Activated CD8-positive, alpha-beta T cell treated with anti-CD3 and anti-CD28 coated beads for 36 hours (primary cell): ENCODE measurements at places on chromosomes 7 and 10. TPM values are rescaled to one million over a fixed set of nuclear protein-coding genes. Genes with fewer than 3 reads are reported as not detected.

- H3K27me3 ChIP-seq, result peaks cover 6% of the 10 kb centered on the region
- H3K36me3 ChIP-seq, result no peaks in the 10 kb centered on the region
- H3K4me3 ChIP-seq, result no peak overlapping the region
- H3K27ac ChIP-seq, result no peak overlapping the region
- DNase-seq, result no peak
- no peaks in the 10 kb centered on the region for H3K4me1 ChIP-seq
These were observed 119.0 kb upstream of the EEPD1 start for GRCh38 chr7:36034020-36034419.

The GUSB gene
- 42.0 TPM for total RNA-seq

The C7orf57 gene
- total RNA-seq, result 0.83 TPM

The LLCFC1 gene
- not detected for total RNA-seq

GRCh38 chr7:110786328-110786965 lies 304.5 kb upstream of the LRRN3 start:
- no peaks in the 10 kb centered on the region for H3K27me3 ChIP-seq
- H3K4me3 ChIP-seq, result no peak overlapping the region
- no peak for DNase-seq
- H3K27ac ChIP-seq, result no peak overlapping the region

DNA sequence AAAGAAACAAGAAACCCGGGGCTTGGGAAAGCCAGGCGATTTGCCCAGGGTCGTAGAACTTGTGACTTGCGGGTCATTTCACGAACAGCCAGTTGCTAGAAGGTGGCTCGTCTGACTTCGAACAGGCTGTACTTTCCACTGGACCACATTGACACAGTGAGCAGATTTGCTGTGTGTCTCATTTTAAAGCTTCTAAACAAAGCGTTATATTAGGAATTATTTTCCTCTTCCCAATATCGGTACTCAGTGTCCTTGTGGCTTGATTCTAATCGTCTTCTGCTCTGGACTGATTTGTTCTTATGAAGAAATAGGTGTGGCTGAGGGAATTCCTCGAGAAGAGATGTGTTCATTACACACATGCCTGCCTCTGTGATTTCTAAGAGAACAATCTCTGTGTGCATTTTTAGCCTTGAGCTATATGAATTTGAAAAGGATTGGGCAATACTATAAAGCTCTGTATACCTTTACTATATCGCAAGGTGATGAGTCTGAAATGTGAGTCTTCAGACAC lies 150.0 kb upstream of the PRR15 start:
- DNase-seq, result no peak
- H3K27me3 ChIP-seq, result no peaks in the 10 kb centered on the region
- no peak overlapping the region for H3K4me3 ChIP-seq
- no peaks in the 10 kb centered on the region for H3K4me1 ChIP-seq
- H3K27ac ChIP-seq, result no peak overlapping the region

The CPSF4 gene
- total RNA-seq, result 64.6 TPM

The RTKN2 gene
- total RNA-seq, result 1.4 TPM

The ZP3 gene
- 12.2 TPM for total RNA-seq

- H3K27me3 ChIP-seq, result no peaks in the 10 kb centered on the region
- H3K36me3 ChIP-seq, result peaks cover 16% of the 10 kb centered on the region
- peak; percentile 0 for DNase-seq
- peaks cover 30% of the 10 kb centered on the region for H3K4me1 ChIP-seq
- no peak overlapping the region for H3K4me3 ChIP-seq
- no peak overlapping the region for H3K27ac ChIP-seq
These were observed 41.3 kb downstream of the AMZ1 start for GRCh38 chr7:2729031-2729892.

The PCBD1 gene
- total RNA-seq, result 41.5 TPM

The SLC18A3 gene
- not detected for total RNA-seq

- no peaks in the 10 kb centered on the region for H3K27me3 ChIP-seq
- no peak overlapping the region for H3K4me3 ChIP-seq
- no peak overlapping the region for H3K27ac ChIP-seq
- no peaks in the 10 kb centered on the region for H3K4me1 ChIP-seq
- no peaks in the 10 kb centered on the region for H3K36me3 ChIP-seq
These were observed 135.8 kb upstream of the UNC5B start for GRCh38 chr10:71076473-71077142.

- no peak overlapping the region for H3K4me3 ChIP-seq
- H3K4me1 ChIP-seq, result peaks cover 8% of the 10 kb centered on the region
- H3K27me3 ChIP-seq, result peaks cover 3% of the 10 kb centered on the region
- no peak overlapping the region for H3K27ac ChIP-seq
- H3K36me3 ChIP-seq, result no peaks in the 10 kb centered on the region
- no peak for DNase-seq
These were observed 20.3 kb upstream of the GJC3 start for GRCh38 chr7:99949645-99950228.

GRCh38 chr10:90276894-90277475 lies 575.6 kb downstream of the KIF20B start:
- H3K27me3 ChIP-seq, result no peaks in the 10 kb centered on the region
- no peak overlapping the region for H3K4me3 ChIP-seq
- no peaks in the 10 kb centered on the region for H3K36me3 ChIP-seq
- H3K4me1 ChIP-seq, result no peaks in the 10 kb centered on the region

GRCh38 chr7:150939052-150939451 lies 39.1 kb downstream of the KCNH2 start:
- H3K4me3 ChIP-seq, result no peak overlapping the region
- no peak for DNase-seq
- no peak overlapping the region for H3K27ac ChIP-seq
- peaks cover 2% of the 10 kb centered on the region for H3K27me3 ChIP-seq

- DNase-seq, result no peak
- no peaks in the 10 kb centered on the region for H3K4me1 ChIP-seq
- no peak overlapping the region for H3K27ac ChIP-seq
- H3K36me3 ChIP-seq, result no peaks in the 10 kb centered on the region
These were observed 352.4 kb downstream of the GALNT17 start for GRCh38 chr7:71484380-71484779.

The SCART1 gene
- 2.8 TPM for total RNA-seq

The TACR2 gene
- not detected for total RNA-seq

GRCh38 chr10:61136139-61136538 lies 192.2 kb upstream of the RHOBTB1 start:
- DNase-seq, result no peak
- H3K36me3 ChIP-seq, result no peaks in the 10 kb centered on the region
- H3K27ac ChIP-seq, result no peak overlapping the region
- H3K4me3 ChIP-seq, result no peak overlapping the region

The PLCE1 gene
- not detected for total RNA-seq

DNA sequence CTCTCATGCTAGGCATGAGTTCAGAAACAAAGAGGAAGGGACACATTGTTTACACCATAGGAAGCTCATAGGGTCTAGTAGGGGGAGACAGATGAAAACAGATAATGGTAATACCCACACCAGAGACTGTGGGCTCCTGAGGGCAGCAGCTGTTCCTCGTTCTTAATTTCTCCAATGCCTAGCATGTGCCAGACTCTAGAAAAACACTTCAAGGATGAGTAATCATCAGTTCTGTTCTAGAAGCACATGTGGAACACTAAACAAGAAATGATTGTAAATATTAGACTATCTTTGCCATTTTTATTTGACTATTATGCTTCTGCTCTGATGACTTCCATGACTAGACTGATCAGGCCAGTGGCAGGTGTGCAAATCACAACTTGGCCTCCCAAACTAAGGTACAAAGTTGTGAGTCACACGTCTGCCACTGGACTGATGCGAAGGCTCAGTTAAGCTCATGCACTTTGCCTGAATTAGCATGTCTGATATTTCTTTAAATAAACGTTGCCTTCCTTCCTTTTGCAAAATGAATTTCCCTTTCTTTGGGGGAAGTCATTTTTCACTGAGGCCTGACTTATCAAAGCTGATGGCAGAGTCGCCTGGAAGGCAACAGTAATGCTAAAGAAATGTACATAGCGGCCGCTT lies 89.2 kb upstream of the FGL2 start:
- H3K36me3 ChIP-seq, result peaks cover 15% of the 10 kb centered on the region
- H3K4me3 ChIP-seq, result no peak overlapping the region
- H3K27me3 ChIP-seq, result no peaks in the 10 kb centered on the region
- no peak overlapping the region for H3K27ac ChIP-seq
- no peak for DNase-seq
- no peaks in the 10 kb centered on the region for H3K4me1 ChIP-seq

DNA sequence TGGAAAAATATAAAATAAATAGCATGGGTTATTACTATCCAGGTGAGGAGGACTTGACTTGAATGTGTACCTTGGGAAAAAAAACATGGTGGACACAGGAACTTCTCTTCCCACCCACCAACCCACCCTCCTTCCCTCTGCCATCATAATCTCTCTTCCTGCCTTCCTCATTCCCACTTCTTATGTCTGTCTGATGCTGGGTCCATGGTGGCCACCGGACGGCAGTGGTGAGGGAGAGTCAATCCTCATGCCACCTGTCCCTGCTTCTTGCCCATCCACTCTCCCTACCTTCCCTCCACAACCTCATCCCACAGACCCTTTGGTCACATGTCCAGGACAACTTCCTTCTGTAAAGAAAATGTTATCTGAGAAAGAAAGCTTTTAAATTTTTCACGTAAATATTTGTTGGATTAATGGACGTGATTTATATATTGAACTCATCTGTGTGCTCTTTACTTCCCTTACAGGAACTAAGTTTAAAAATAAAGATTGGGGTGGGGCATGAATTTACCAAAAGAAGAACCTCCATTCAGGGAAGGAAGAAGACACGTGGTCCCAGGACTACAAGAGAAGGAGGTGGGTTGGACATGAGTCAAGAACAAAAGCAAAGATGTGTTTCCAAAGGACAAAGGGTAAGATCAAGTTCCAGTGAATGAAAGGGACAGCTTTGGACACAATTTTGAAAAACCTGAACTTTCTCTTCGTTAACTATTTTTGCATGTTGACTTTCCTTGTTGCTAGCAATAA lies 104.5 kb downstream of the PIP4K2A start:
- no peak for DNase-seq
- H3K27ac ChIP-seq, result peak overlapping the region; percentile 91
- peaks cover 70% of the 10 kb centered on the region for H3K36me3 ChIP-seq

GRCh38 chr7:40579401-40579800 lies 444.6 kb downstream of the SUGCT start:
- H3K36me3 ChIP-seq, result no peaks in the 10 kb centered on the region
- no peak overlapping the region for H3K27ac ChIP-seq
- H3K4me3 ChIP-seq, result no peak overlapping the region
- no peaks in the 10 kb centered on the region for H3K4me1 ChIP-seq
- no peak for DNase-seq
- no peaks in the 10 kb centered on the region for H3K27me3 ChIP-seq

DNA sequence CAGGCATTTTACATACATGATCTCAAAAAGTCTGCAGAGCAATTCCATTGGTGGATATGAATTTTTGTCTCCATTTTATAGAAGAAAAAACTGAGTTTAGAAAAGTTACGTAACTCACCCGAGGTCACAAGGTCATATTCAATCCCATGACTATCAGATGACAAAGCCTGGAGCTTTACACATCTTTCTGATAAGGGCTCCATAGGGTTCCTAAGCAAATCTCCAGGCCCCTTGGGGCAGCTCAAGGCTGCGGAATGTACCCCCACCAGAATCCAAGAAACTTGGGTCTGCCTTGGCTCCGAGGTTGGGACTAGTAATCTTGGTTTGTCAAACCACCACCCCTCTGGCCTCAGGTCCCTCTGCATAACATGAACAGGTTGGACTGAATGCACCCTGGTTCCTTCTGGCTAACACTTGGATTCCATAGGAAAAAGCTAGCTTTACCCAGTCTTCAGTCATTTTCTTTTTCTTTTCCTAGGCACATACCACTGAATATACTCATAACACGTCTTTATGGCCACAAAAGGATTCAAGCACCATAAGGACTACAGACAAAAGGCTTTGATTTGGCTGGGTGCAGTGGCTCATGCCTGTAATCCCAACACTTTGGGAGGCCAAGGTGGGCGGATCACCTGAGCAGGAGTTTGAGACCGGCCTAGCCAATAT lies 55.5 kb downstream of the PIP4K2A start:
- H3K27me3 ChIP-seq, result no peaks in the 10 kb centered on the region
- H3K4me1 ChIP-seq, result peaks cover 92% of the 10 kb centered on the region
- H3K4me3 ChIP-seq, result no peak overlapping the region
- H3K36me3 ChIP-seq, result peaks cover 29% of the 10 kb centered on the region
- DNase-seq, result no peak

- no peaks in the 10 kb centered on the region for H3K4me1 ChIP-seq
- no peak overlapping the region for H3K27ac ChIP-seq
- DNase-seq, result no peak
- H3K36me3 ChIP-seq, result no peaks in the 10 kb centered on the region
These were observed 151.0 kb upstream of the INSYN2A start for GRCh38 chr10:127347202-127347959.

DNA sequence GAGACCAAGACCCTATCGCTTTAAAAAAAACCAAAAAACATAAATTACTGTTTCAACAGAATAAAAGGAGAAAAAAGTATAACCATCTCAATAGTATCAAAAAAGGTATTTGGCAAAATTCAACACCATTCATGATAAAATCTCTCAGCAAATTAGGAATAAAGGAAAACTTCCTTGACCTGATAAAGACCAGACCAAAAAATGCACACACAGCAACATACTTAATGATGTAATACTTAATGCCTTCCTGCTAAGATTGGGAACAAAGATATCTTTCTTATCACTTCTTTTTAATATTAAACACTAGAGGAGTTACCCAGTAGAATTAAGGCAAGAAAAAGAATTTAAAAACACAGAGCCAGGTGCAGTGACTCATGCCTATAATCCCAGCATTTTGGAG lies 79.3 kb downstream of the CNOT4 start:
- H3K4me3 ChIP-seq, result no peak overlapping the region
- H3K4me1 ChIP-seq, result peaks cover 45% of the 10 kb centered on the region
- H3K36me3 ChIP-seq, result peaks cover 37% of the 10 kb centered on the region
- DNase-seq, result no peak
- H3K27me3 ChIP-seq, result no peaks in the 10 kb centered on the region

DNA sequence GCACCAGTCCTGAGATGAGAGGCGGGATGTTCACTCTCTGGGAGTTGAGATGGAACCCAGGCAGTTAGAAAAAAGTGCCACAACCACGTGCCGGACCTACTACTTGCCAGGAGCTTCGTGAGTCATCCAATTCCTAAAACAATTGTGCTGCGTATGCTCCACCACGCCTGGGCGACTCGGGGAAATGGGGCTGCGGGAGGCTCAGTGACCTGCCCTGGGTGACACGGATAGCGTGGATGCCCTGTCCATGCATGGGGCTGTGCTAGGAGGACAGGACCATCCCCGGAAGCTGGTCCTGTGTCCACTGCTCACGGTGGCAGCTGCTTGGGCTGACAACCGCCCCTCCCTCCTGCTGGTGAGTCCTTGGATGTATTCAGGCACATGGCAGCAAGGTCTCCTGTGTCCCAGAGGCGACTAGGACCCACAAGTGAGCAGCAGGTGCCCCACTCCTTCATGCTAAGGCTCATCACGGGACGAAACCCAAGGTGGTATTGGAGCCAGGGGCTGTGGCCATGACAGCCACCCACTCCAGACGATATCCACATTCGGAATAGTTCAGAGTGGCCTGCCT lies 90.4 kb downstream of the BMS1 start:
- no peaks in the 10 kb centered on the region for H3K4me1 ChIP-seq
- no peaks in the 10 kb centered on the region for H3K36me3 ChIP-seq
- peaks cover 1% of the 10 kb centered on the region for H3K27me3 ChIP-seq
- H3K4me3 ChIP-seq, result no peak overlapping the region

GRCh38 chr10:26844396-26844975 lies 16.3 kb downstream of the ABI1 start:
- peaks cover 8% of the 10 kb centered on the region for H3K36me3 ChIP-seq
- H3K4me3 ChIP-seq, result no peak overlapping the region
- H3K4me1 ChIP-seq, result peaks cover 61% of the 10 kb centered on the region
- peak overlapping the region; percentile 27 for H3K27ac ChIP-seq
- no peaks in the 10 kb centered on the region for H3K27me3 ChIP-seq

GRCh38 chr7:70940597-70940996 lies 191.3 kb upstream of the GALNT17 start:
- DNase-seq, result no peak
- H3K27ac ChIP-seq, result no peak overlapping the region
- H3K27me3 ChIP-seq, result no peaks in the 10 kb centered on the region
- no peak overlapping the region for H3K4me3 ChIP-seq

- H3K36me3 ChIP-seq, result peaks cover 3% of the 10 kb centered on the region
- H3K4me1 ChIP-seq, result no peaks in the 10 kb centered on the region
- no peak for DNase-seq
- H3K4me3 ChIP-seq, result no peak overlapping the region
These were observed 182.8 kb upstream of the BMPER start for GRCh38 chr7:33722383-33723101.

The PPP1R17 gene
- total RNA-seq, result not detected
